Liver (tissue), 10 donors: ENCODE measurements at places on chromosomes 4 and X. TPM values are rescaled to one million over a fixed set of nuclear protein-coding genes. Genes with fewer than 3 reads are reported as not detected.

FGF13 gene
- total RNA-seq = 2.2 TPM

NR0B1 gene
- not detected for total RNA-seq

KLB gene
- total RNA-seq = 31.0 TPM

RASGEF1B gene
- total RNA-seq = 57.4 TPM

PCDH11X gene
- not detected for total RNA-seq

ARAP2 gene
- 23.6 TPM for total RNA-seq
